ENCODE measurements at places on chromosomes 4 and X.

DNA sequence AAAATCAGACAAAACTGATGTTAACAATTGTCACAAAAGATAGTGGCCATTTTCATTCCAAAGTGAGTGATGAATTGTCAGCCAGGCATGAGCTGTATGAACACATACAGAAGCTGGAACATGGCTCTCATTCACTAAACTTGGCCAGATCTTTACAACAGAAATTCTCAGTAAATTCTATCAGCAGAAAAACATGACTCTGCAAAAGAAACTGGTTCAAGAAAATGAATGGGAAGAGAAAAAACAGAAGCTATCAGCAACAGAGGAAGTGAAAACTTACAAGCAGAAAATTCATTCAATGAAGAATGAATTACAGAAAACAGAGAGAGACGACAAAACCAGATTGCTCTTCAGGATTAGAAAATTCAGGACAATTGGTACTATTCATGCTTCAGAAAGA, 249.6 kb downstream of the COL25A1 start:
- DNase-seq: no peak

DNA sequence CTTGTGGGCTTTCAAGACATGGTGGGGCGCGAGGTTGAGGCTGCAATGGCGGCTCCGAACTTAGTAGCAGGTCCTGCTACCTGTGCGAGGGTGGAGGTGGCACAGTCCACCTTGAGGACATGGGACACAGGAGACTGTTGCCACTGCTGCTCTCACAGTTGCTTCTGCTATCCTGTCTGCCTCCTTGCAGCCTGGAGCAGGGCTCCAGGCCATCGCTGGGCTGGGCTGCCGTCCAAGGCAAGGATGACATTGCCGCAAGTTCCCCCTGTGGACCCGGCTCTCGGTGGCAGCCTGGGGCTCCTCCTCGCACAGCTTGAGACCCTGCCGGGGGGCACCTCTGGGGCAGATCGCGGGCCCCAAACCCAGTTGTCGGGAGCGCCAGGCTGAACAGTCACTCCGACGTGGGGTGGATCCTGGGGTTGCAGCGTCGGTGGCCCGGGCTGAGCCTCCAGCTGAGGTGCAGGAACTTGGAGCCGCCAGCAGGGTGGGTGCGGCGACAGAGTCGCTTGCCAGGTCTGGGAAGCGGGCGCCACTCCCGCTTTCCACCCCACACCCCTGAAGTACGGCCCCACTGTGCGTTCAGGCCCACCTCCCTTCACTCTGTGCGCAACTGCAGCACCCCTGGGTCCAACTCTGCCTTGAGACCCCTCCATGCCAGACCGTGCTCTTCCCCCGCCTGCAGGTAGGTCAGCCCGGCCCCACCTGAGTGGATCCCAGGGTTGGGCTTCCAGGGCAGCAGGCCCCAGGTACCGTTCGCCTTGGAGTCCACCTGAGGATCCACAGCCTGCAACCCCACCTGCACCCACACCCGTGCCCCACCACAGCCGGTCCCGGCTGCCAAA, 192.7 kb upstream of the NUDT6 start:
- DNase-seq: no peak

DNA sequence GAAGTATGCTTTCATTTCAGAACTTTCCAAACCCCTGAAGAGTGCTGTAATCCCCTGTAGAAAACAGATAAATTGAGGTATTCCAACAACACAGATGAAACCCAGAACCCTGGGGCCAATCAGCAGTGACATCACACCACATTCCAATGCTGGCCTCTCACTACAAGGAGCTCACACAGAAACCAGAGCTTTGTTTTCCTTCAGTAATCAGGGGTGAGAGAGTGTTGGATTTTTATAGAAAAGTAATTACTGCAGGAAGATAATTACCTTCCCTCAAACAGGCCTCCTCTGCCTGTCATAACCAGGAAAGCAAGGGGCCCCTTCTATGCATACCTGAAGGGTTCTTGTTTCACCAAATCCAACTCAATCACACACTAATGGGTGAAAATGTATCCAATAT, 246.2 kb downstream of the SCFD2 start:
- no peak for DNase-seq

DNA sequence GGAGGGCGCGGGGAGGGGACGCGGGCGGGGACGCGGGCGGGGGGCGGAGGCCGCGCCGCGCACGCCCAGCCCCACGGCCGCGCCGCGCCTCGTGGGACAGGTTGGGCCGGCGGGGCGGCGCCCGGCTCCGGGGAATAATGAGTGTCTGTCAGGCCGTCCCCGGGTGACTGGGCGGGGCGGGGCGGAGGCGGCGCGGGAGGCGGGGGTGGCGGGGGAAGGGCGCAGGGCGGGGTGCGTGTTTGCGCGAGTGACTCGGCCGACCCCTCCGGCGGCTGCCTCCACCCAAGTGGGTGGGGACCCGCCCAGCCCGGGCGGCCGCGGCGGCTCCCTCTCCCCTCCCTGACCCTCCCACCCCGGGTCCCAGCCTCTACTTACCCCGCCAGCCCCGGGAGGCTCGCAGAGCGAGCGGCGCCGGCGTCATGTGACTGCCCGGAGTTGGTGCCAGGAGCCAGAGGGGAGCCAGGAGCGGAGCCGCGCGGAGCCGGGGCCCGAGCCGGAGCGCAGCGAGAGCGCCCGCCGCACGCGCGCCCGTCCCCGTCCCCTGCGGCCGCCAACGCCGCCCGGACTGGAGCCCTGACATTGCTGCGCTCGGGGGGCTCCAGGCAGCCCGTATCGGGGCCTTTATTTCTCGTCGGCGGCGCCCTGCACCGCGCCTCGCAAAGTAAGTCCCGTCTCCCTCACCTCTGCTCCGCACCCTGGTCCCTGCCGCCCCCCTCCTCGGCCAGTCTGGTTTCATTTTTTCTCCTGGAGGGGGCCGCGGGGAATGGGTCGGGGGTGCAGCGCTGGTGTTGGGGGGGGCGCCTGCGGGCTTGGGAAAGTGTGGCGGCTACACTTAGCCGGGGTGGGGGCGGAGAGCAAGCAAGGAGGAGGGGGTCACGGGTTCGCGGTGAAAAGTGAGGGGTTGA, at the start of gene KLF3:
KLF3 (plus strand) TSS at position 399 of the 905 bp plus-strand sequence. CDS start 16,427 bp downstream, outside the sequence.
- peak; percentile 88 for DNase-seq

- DNase-seq: no peak
These were observed 120.7 kb upstream of the TSPAN5 start for GRCh38 chr4:98779088-98779487.

DNA sequence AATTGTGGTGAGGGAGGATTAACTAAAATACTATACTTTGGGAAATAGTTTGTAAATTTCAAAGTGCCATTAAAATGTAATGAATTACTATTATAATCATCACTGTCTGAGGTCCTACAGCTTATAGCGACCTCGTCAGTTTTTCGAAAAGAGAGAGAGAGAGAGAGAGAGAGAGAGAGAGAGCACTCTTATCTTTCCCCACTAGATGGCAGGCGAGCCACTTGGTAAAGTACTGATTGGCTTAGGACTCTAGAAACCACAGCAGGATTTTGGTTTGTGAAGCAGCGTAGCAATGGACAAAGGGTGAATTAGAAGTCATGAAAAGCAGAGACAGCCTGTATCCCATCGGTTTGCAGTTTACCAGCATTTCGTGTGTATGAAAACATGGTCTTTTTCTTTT, 52.5 kb downstream of the LINC00632 start:
- DNase-seq: no peak

DNA sequence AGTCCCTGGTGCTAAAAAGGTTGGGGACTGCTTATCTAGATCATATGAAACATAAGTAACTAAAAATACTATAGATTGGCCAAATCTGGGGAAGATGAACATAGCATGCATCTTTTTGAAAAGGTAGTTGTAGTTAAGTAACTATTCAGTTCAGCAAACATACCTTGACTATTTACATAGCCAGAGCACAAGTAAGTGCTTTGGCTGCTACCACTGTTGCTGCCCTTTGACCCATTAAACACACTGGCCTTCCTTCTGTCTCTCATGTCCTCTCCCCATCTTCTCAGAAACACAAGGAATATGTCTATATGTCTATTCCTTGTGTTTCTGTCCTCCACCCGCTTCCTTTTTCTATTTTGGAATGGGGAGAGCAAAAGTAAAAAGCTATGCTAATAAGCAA, 87.9 kb upstream of the SPRY1 start:
- no peak for DNase-seq

- no peak for DNase-seq
These were observed 16.5 kb downstream of the DIPK2B start for GRCh38 chrX:45184211-45184610.

- no peak for DNase-seq
These were observed 49.5 kb downstream of the ZNF718 start for GRCh38 chr4:173666-174314.

- DNase-seq: no peak
These were observed 30.8 kb upstream of the ANXA3 start for GRCh38 chr4:78520808-78521226.

DNA sequence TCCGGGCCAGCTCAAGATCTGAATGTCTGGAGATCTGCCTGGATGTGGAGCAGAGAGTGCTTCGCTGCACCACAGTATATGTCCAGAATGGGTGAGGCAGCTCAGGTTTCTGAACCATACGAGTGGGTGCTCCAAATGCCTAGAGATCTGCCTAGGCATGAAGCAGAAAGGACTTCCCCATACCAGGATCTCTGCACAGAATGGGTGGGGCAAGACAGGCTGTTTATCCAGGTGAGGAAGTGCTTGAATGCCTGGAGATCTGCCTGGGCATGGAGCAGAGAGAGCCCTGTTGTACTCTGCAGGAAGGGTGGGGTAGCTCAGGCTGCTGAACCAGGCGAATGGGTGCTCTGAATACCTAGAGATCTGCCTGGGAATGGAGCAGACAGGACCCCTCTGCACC, 45.4 kb upstream of the MAGEC2 start:
- DNase-seq: no peak

- no peak for DNase-seq
These were observed 52.8 kb upstream of the PSAPL1 start for GRCh38 chr4:7487502-7487901.

DNA sequence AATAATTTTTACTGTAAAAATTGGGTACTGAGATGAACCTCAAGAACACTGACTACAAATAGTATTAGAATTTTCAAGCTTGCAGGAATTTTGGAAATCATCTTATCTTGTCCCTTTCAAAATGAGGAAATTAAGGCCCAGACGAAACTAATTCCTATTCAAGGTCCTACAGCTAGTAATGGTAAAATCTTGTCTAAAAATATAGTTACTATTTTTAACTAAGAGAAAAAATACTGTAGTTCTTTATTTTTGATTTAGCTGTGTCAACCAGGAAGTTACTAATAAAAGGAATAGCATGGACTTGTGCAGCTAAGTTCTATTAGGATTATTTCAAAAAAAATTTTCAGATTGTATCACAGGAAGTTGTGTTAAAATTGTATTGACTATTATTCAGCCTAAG, 12.7 kb downstream of the PRIMPOL start:
- no peak for DNase-seq

- no peak for DNase-seq
These were observed 25.1 kb upstream of the FAM156A start for GRCh38 chrX:52983321-52984000.

DNA sequence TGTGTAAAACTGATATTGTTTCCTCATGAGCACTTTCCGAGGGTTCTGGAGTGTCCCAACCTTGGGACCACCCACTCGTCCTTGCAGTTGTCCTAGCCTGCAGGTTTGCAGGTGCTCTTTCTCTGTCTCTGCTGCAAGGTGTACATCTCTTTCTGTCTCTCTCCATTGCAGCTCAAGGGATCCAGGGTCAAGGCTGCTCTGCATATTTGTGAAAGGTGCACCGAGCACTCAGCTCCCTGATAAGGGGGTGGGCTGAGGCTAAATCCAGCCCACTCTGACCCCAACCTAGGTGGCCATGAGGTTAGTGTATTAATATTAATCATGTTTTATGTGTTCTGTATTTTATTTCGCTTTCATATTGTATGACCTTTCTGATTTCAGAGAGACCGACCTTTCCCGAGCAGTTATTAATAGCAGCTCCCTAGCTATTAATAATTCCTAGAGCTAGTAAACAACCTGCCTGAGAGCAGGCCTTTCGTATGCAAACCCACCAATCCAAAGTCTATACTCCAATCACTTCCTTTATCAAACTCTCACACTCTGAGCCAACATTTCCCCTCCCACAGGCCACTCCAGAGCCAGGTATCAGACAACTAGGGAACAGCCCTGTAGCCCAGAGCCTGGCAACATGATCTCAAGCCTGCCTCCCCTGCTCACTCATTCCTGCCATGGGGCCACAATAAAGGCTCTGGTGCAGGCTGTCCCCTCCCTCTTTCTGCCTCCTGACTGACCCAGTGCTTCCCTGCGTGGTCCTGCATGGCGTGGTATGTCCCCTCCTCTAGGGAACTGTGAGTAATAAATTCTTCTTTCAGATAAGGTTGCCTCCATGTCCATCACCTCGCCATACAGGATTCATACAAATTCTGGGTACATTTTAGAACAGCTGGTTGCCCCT, 73.9 kb downstream of the SLC2A9 start:
- DNase-seq: no peak

DNA sequence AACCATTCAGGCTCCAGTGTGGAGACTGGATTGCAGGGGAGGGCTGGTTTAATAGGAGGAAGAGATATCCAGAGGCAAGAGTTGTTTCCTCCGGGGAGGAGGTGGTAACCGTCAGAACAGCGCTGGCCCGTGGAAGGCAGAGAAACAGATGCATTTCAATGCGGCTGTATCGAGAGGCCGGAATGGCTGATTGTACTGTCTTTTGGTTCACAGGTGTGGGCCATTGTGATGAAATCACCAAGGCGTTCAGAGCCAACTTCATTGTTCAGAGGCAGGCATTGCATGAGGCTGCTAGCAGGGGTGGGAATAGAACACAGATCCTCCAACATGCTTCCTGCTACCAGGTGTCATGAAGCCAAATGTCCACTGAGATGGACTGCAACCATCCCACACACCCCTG, 53.0 kb downstream of the SHOX start:
- DNase-seq: no peak
